ENCODE measurements at places on chromosomes 3 and 15. TPM values are rescaled to one million over a fixed set of nuclear protein-coding genes. Genes with fewer than 3 reads are reported as not detected.

GRCh38 chr3:10142707-10143560, 1.4 kb downstream of the VHL start:
- no peak for DNase-seq

DNA sequence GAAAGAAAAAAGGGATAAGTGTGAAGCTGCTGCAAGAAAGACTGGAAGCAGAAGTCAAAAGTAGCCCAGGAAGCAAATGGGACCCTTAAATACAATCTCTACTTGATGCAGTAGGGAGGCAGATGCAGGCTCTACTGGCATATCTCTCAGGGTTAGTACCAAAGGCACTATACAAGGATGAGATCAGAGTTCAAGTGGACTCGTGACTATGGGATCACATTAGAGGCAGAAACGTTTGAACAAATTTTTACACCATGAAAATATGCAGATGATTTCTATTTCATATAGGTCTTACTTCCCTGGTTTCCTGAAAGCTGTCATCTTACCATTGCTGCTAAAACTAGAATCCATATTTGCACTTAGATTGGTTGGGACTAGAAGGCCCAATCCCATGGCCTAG, 27.7 kb upstream of the ANXA2 start:
- no peak for DNase-seq

- no peak for DNase-seq
These were observed 52.2 kb upstream of the FAM98B start for GRCh38 chr15:38401701-38402100.

DNA sequence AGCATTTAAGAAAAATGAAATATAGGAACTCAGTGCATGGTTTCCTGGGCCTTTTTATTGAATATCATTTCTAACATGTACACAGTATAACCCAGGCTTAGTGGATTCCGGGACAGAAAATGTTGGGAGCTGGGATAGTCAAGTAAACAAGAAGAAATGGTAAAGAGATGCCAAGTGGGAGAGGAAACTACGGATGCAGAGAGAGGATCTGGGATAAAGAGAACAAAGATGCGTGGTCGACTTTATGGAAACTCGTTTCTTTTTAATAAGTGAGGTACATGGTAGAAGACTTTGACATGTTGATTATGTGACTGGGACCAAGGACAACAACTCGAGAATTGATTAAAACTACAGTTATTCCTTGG, 1.2 kb upstream of the GPR176 start:
- DNase-seq, result no peak

DNA sequence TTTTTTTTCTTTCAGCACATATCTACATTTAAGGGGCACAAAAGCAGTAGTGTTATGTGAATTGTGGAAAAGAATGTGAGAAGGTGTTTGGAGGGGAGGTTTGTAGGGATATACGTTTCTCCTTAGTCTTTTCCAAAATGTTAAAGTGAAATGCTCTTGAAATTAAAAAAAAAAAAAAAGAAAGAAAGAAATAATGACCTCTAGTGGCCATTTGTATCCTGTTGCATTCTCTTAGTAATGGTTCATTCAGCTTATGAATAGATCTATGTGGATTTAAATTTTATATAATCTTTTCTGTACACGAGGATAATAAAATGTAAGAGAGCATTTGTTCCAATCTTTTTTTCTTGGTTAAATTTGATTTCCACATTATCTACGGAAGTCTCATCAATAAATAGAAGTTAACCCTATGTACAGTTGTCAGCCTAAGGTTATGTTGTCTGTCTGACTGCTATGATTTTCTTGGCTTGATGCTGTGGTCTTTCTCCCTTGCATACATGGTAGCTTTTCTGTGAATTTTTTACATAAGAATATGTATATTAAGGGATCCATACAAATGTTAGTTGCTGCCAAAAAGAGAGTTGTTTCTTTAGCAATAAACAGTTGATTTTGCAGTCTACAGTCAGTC, 1.7 kb downstream of the P2RY13 start:
- DNase-seq, result no peak

DNA sequence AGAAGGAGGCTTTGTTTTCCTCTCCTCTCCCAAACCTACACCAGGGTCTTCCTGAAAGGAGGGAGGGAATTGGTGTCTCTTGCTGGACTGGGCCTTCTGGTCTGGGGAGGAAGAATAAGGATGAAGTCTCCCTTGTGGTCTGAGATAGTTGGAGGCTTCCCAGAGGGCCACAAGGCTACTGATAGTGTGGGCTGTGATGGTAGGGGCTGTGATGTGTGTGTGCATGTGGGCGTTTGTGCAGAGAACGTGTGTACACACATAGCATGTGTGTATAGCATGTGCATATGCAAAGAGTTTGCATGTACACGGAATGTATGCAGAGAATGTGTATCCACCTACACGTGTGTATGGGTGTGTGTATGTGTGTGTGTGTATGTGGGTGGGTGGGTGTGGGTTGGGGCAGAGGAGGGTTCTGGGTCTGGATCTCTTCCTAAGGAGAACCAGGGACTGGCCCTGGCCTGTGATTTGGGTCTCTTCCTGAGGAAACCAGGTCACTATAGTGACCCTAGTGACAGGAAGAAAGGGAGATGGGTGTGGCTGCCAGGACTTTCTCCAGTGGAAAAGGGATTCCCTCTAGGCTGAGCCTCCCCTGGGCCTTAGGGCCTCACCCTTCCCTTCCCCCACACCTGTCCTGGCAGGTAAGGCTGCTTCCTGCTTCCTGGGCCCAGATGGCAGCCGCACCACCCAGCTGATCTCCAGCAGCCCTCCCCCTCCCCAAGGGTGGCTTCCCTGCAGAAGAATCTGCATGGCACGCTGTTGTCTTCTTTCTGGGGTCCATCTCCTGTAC, 1.7 kb downstream of the FLNB start:
- no peak for DNase-seq

GRCh38 chr3:128006061-128007032, 45.9 kb upstream of the SEC61A1 start:
- DNase-seq, result peak; percentile 58

DNA sequence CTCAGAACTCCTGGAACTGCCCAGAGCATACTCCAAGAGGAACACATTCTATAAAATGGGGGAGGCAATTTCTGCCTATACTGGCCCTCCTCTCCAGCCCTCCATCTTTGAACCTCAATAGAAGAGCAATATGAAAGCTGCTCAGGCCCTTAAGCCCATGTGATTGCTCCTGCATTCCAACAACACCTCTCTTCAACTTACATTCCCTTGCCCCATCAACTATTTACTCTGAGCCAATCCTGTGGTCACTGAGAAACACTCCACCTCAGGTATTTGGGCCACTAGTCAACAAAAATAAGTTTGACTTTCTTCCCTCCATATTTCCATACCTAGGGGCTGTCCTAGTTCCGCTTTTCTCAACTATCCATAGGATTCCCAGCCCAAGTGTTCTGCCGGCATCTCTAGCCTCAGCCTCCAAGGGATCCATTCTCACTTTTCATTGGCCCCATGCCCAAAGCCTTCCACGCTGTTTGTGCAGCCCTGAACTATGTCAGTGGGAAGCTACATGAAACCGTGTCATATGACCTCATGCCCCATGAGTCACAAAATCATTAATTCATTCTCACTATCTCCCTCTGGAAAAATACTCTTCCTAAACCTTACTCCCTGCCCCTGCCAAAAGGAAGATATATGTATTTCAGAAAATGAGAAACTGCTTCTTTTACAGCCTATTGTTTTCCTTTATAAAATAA, 61.6 kb downstream of the GJD2 start:
- no peak for DNase-seq

DNA sequence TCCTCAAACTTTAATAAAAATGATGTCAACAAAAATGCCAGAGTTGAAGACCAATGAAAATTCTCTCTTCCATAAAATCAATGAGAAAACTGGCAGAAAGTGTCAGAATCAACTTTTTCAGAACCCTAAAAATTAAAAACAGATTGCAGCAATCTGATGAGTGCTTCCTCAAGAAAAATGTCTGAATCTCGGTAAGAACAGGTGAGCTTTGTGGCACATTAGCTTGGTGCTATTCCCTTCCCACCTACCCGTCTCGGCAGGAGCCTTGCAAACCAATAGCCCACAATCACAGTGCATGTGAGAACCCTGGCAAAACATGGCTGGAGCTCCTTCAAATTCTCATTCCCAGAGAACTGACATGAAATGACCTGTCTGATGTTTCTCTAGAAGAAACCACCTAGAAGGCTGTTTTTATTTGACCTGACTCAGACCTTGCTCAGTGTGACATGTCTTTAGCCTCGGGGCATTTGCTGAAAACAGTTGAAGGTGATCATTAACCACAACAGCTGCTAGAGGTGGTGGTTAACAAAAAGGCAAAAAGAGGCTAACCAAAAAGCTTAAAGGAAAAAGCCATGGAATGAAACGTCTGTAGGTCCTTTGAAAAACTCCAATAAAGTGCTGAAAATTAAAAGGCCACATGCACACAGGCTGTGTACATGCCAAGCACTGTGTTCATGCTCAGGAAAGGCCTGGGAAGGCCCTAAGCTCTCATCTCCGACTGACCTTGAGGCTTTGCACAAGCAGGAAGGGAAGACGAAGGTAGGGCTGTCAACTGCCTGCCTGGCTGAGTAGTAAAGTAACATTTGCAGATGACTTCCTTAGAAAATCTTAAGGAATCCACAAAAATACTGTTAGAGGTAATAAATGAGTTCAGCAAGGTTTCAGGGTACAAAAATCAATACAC, 253.0 kb upstream of the NSMCE3 start:
- no peak for DNase-seq

DNA sequence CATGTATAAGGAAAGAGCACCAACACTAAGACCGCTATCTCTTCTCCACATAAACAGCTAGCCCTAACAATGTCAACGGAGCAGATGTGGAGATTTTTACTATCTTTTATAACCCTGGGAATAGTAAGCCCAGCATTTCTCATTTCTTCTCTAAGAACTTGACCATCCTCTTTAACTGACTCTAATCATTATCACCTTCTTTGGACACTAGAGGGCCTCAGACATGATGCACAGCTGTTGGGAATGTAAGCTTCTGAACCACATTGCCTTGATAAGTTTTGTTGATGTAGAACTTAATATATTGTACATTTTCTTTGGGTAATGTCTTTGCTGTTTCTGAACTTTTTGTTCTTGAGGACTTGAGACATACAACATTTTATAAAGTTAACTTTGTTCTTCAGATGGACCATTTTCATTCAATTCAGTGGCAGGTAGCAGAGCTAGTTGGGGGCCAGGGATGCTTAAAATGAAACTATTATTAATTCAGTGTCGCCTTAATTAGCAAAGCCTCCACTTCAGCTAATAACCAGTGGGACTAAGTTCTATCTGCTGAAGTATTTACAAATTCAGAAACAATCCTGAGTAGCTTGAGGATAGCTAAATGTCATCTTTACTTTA, 9.6 kb upstream of the TAGLN3 start:
- no peak for DNase-seq

DNA sequence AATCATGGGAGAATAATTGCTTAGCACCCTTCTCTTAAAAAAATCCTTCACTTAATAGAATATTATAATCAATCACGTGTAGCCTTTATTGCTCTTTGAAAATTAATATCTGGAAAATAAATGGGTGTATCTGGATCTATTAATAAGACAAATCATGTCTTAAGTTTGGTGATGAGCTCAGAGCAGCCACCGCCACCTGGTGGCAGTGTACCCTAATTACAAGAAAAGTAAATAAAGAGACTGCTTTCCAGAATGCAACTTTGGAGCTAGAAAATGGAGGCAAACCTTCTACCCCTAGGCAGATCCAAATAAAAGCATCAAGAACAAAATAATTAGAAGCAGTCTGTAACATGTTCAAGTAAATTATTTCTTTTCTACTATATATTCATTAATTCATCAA, 43.5 kb downstream of the EPHB1 start:
- DNase-seq, result peak; percentile 16

Gene EID1
- total RNA-seq, result 57.6 TPM

Gene STRIT1
- total RNA-seq, result not detected

Gene ZNF774
- 2.6 TPM for total RNA-seq

Gene SKOR1
- 1.6 TPM for total RNA-seq

Gene CISH
- total RNA-seq, result 20.5 TPM

Gene SLC15A2
- total RNA-seq, result 2.3 TPM

Gene TRAT1
- total RNA-seq, result 0.76 TPM
